ENCODE measurements at places on chromosomes 11 and 22.

- DNase-seq: no peak
These were observed 305.5 kb upstream of the ISX start for GRCh38 chr22:34760276-34761008.

DNA sequence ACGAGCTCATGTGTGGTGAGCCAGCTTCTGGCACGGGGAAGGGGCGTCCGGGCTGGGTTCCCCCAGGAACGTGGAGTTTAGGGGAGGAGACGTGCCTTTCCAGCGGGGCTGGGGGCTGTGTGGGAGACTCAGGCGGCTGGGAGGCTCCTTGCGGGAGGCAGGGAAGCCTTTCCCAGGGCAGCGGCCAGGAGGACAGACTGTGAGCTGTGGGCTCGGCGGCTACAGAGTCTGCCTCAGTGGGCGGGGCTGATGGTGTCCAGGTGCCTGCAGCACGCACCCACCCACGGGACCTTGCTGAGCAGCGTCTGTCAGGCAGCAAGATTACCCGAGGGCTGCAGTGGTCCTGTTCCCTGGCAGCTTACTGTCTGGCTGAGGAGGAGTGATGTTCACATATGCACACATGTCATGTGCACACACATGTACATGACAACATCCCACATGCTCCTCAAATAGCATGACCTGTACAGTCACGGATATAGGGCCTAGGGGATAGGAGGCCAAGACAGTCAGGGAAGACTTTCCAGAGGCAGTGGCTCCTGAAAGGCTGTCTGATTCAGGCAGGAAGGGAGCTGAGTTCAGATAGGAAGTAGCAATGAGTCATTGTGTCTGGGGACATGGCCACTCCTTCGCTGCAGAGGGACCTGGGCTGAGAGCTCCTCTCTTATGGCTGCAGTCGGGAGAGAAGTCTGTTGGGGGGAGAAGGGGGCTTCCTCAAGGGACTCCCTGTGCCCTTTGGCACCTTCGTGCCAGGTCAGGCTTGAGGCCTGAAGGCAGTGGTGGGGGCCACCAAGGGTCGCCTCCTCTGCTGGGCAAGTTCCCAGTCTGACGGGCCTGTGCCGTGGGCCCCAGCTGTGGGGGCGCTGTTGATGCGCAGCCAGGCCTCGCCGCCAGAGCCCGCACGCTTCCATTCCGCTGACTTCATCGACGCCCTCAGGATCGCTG is 23.3 kb upstream of the PPP6R3 start:
- peak; percentile 61 for DNase-seq

DNA sequence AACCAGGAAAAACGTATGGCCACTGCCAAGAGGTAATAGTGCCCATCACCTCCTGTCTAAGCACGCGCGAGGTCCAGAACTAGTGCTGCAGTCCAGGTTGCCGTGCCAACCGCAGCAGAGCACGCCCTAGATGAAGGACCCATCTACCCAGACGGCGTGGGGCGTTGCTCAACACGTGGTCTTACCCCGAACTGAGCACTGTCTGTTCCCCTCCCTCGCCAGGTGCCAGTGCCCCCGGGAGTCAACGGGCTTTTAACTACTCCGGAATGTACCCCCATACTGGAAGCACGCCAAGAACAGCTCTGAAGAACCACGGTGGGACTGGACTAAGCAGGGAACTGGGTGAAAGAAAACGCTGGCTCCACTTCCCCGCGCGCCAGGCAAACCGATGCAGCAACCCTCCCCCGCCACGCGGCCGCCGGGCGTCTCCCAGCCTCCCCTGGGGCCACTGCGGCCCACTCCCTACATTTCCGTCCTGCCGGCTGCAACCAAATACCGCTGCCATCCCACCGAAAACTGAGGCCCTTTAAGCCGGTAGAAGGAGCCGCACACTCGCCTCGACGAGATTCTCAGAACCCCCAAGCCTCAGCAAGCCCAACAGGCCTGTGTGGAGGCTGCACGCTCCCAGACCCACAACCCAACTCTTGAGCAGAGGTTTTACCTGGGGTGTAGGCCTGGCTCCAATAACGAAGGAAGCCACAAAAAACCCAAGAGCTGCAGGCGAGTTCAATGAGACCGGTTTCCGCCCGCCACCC is at the start of gene HSPA8:
HSPA8 (minus strand) TSS at position 734 of the 755 bp plus-strand sequence. CDS start 812 bp downstream, outside the sequence.
- DNase-seq: peak; percentile 74

DNA sequence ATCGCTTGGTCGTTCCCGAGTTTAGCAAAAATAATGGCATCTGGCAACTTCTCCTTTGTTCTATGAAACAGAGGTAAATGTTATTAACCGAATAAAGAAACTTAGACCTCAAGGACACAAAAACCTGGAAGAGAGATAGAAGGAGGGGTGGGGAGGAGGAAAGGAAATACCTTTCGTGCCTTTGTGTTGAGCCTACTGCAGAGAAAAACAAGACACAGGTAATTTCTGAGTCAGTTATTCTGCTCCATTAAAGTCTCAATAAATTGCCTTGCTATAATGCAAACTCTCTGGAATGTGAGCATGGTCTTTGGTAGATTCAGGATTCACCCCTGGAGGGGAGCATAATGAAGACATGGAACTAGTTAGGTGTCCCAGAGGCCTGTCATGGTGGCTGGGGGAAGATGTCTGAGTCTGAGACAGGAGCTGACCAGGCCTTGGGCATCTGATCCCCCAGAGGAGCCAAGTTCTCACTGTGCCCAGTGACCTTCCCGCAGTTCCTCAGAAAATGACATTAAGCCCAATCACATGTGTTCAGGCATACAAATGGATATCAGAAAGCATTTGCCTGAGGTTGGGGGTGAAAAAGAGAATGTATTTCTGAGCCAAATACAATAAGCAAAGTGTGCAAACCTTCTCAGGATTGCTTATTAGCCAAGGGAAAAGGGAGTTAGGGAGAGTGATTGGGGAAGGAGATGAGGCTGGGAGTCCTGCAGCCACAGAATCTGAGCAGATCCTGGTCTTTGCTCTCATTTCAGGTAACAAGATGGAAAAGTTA is 72.6 kb upstream of the CADM1 start:
- no peak for DNase-seq

DNA sequence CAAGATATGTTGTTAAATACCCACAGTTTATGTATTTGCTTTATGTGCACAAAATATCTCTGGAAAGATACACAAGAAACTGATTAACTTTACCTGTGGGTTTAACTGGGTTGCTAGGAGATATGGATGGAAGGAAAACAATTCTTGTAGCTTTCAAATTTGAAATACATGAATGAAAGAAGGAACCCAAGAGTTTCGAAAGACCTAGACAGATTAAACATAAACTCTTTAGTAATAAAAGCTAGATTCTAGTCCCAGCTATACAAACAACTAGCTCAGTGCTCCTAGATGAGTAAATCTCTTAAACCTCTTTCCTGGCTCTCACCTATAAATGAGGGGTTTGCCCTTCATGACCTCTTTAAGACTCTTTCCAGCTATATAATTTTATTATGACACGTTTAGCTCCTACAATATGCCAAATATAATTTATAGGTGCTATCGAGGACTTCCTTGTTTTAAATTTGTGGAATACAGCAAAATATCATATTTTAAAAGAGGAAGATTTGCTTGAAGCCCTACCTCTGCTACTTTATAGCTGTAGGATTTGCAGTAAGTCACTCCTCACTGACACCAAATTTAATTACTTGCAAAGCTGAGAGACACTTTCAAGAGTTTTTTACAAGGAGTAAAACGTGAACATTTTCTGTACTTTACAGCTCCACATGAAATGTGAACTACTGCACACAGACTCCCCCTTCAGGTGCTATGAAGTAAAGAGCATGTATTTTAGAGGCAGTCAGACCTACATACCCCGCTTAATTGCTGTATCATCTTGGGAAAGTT is 50.7 kb downstream of the RRAS2 start:
- peak; percentile 73 for DNase-seq

DNA sequence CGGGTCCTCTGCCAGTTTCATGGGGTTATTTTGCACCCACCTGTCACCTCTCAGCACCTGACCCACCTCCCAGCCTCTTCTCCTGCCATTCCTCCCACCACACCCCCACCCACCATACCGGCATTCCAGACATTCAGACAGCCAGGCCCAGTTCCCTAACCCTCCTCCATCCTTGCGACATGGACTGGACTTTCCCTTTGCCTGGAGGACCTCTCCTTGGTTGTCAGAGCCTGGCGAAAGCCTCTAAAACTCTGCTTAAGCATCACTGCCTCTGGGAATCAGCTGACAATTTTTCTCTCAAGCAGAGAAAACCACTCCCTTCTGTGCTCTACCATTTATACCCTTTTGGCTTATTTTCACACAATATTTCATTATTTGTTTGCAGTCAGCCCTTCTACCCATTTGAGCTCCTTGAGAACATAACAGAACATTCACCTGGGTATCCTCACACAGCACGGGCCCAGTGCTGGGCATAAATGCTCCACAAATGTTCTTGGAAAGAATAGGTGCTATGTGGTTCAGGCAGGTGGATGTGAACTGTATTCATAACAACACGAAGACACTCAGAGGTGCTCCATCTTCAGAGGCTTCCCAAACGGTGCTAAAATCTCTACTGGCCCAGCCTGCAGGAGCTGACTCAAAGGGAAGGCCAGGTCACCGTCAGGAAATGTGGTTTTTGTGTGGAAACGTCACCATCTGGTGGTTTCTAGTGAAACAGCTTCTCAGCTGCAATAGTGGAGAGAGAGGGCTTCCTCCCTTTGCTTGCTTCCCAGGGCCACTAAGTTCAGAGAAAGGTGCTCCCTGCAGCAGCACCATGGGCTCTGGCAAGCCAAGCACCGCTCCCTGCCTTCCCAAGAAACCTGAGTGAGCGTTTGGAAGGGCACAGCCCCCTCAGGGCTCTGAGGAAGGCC is 10.4 kb downstream of the SPATA19 start:
- DNase-seq: peak; percentile 34

DNA sequence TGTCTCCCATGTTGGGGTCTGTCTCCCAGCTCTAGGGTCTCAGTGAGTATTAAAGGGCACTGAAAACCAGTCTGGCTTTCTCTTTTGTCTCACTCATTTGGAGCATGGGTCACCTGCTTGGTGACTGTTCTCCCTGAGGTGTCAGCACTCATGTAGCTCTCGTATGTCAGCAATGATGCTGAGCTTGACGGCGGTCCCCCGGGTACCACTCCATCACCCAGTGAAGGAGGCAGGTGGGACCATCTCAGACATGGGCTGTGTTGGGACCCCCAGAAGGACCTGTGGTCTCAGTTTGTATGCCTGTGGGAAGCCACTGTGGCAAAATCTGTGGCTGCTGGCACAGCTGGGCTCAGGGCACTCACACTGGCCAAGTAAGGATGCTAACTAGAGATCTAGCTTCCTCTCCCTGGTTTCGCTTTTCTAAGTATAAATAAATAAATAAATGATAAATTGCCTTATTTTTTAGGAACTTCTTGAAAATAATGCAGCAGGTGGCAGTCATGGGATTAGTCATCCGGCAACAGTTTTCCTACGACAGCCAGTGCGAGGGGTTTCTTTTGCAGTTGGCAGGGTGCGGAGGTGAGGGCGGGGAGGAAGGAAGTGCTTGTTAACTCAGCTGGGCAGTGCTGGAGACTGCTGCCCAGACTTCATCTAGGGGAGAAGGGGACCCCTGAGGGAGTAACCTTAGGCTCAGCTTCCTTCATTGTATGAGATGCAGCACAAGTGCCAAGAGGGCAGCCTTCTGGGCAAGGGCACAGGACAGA is 48.8 kb downstream of the OSBP2 start:
- no peak for DNase-seq

GRCh38 chr22:33535937-33536875 is 384.1 kb downstream of the LARGE1 start:
- DNase-seq: no peak

- DNase-seq: no peak
These were observed 321.7 kb downstream of the NTM start for GRCh38 chr11:131692151-131692550.

DNA sequence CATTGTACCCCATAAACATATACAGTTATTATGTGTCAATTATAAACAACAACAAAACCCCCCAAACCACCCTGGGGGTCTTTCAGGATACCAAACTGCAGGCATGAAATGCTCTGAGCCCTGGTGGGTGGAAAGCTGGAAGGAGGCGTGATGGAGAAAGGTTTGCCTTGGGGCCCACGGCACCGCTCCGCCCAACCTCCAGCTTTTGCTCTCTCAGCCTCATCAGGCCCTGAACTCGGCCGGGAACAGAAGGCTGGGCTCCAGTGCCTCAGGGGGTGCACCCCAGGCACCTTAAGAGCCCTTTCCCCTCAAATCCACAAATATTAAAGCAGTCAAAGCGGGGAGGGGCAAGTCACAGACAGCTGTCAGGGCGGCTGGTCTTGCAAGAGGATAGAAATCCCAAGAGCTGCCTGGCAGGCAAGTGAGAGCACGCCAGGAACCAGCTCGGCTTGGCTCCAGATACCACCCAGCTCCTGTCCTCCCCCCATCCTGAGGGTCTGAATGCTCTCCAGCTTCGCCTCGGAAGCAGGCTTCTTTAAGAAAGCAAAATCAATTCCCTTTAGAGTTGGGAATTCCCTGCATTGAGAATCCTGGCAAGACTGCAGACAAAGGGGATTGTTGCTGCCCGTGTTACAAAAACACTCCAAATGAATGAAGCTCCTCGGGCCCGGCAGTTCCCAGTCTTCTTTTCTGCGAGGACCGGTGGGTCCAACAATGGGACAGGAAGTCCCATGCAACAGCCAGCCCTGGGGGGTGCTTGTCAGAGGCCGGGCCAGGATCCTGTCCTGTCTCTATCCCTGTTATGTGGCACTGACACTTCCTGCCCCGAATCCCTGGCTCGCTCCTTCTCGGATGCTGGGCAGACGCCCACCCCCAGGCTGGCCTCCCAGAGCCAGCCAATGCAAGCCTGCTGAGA is 80.8 kb downstream of the NAT10 start:
- DNase-seq: no peak

DNA sequence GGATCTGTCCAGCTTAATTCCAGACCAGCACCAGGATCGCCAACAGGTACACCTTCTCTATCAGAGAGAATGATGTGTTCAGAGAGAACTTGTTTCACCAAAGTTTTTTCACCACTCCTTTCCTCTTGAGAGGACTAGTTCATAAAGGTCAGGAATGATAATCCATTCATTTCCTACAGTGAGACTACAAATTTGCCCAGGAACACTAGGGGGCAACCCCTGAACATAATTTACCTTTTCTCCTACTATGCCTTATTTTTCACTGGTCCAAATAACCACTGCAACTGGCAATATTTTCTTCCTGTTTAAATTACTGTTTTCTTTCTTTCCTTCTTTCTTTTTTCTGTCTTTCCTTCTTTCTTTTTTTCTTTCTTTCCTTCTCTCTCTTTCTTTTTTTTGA is 22.5 kb downstream of the CAVIN3 start:
- peak; percentile 20 for DNase-seq

- no peak for DNase-seq
These were observed 47.3 kb upstream of the CYP2D6 start for GRCh38 chr22:42177891-42178336.

GRCh38 chr22:41828516-41828915 is 4.4 kb upstream of the SREBF2 start:
- no peak for DNase-seq

DNA sequence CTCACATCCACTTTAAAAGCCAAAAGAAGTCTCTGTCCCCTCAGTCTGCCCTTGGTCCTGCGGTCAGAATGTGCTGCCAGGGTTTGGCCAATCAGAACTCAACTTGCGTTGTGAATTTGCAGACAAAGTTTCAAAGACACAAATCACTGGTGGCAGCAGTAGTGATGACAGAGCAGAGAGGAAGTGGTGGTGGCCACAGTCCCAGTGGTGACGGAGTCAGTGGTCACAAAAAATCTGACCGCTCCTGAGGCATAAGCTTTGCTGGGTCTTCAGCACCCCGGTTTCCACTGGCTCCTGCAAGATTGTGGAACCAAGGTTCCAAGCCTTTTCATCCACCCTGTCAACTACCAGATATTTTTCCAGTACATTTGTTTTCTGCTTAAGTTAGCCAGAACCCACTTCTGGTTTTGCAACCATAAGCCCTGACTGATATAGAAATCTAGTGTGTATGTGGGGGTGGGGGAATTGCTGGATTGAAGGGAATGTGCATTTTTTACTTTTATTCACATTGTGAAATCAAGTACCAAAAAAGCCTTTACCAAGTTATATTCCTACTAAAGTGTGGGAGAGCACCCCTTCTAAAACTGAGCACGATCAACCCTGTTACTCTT is 112.3 kb downstream of the TMPRSS5 start:
- DNase-seq: peak; percentile 11
